ENCODE measurements at places on chromosomes 7 and 10.

- no peak for DNase-seq
Measured at GRCh38 chr7:27091105-27091504, 4.7 kb downstream of the HOXA1 start.

DNA sequence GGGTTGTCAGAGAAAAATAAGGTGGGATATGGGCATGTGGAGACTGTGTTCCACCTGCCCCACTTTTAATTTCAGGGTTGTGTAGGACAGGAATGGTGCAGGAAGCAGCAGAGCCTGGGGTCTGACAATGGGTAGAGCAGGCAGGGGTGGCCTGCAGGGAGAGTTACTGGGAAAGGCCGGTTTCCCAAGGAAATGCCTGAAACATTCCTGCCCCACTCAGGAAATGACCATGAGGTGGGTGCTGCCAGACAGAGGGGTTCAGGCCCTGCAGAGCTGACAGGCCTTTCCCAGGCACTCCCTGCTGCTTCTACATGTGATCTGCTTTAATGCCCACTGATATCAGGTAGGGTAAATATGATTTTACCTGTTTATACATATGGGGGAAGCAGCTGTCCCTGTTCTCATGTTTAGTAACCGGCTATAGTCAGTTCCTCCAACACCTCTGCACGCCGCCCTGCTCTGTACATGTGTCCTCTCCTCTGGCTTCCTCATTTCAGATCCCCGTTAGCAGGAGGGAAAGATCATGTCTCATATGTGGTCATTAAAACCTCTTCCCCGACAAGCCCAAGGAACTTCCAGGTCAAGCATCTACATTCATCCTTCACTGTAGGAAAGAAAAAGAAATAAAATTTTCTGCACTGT, 118.6 kb upstream of the PRSS58 start:
- no peak for DNase-seq

- peak; percentile 63 for DNase-seq
Measured at GRCh38 chr7:5248201-5248885, 34.4 kb upstream of the SLC29A4 start.

- DNase-seq, result no peak
Measured at GRCh38 chr10:117860823-117861222, 185.9 kb downstream of the RAB11FIP2 start.

GRCh38 chr7:7834761-7835160, 116.4 kb upstream of the RPA3 start:
- DNase-seq, result no peak

DNA sequence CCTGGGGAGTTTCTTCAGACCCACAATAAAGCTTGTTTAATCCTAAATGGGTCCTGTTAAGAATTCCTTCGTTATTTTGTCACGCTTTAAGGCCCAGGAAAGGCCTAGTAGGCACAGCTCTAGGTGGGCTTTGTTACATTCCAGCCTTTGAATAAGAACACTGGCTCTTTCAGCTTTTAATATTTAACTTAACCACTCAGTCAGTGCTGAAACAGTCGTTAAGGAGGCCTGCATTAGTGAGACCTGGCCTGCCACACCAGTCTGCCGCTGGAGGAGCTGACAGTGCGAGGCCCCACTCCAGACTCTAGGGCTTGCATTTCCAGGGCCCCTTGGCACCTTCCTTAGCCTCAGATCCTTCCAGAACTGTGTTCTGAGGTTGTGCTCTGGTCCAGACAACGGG, 351.4 kb downstream of the GLRX3 start:
- no peak for DNase-seq

GRCh38 chr10:44426247-44427034, 41.5 kb upstream of the CXCL12 start:
- no peak for DNase-seq
